ENCODE measurements at places on chromosomes 1 and 21.

- DNase-seq, result no peak
Observed at GRCh38 chr1:210855440-210855839, 278.5 kb downstream of the KCNH1 start.

DNA sequence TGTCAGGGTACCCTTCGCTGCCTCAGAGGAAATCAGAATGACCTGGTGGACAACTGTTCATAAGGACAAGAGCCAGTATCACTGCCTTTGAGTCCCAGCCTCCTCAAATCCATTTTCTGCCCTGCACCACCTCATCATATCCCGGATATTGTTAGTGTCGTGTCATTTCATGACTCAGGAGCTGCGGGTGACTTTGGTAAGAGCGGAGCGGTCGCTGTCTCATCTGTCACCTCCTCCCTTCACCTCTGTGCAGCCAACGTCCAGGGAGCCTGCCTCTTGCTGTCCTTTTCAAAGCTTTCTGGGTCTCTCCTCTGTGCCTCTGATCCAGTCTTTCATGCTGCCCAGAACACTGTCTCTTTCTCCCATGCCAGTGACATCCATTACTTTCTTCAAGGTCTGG lies 7.0 kb upstream of the C1orf198 start:
- no peak for DNase-seq

DNA sequence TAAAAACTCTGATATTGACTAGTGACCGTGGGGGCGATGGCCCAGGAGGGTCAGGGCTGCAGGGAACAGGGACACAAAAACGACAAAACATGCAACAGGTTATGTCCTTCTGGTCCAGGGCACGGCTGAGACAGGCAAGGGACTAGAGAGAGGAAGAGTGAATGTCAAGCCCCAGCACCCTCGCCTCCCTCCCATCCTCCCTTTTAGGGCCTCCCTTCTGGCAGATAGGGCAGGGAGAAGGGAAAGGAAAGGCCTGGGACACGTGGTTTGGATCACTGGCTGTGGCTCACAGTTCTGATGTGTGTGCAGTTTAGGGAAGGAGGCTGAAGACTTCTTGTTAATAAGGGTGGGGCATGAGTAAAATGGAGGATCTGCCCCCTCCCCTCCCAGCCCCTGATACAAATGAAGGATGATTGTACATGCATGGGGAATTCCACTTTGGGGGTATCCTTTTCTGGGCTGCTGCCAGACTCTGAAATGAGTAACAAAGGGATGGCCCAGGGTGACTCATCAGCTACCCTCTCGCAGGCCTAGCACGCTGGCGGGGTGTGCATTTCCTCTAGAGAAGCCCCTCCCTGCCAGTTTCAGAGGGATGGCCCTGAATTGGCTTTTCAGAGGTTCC lies 14.2 kb downstream of the CAPN2 start:
- peak; percentile 75 for DNase-seq

DNA sequence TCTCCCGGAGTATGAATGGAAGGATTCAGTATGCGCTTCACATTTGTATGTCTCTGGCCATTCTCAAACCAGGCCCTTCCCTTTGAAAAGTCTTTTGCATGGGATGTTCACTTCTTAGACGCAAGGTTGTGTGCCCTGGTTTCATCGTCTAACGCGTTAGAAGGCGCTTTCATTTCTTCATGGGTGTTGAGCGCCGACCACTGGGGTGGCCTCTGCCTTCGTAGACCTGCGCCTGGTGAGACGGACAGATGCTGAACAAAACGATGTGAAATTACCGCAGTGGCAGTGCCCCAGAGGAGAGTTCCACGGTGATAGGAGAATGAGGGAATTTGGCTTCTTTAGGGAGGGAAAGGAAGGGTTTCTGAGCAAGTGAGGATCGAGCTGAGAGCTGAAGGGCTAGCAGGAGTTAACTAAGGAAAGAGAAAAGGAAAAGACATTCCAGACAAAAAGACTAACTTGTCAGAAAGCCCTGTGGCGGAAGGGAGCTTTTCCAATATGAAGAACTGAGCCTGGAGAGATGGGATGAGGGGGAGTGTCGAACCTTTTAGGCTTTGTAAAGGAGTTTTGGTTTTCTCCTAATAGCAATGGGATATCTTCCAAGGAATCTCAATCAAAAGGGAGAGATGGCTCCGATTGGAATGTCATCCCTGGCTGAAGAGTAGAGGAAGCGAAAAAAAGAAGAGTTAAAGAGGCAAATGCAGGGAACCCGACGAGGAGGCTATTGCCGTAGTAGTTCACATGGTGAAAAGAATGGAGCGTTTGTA lies 951 bp downstream of the GGPS1 start:
- DNase-seq, result peak; percentile 30

DNA sequence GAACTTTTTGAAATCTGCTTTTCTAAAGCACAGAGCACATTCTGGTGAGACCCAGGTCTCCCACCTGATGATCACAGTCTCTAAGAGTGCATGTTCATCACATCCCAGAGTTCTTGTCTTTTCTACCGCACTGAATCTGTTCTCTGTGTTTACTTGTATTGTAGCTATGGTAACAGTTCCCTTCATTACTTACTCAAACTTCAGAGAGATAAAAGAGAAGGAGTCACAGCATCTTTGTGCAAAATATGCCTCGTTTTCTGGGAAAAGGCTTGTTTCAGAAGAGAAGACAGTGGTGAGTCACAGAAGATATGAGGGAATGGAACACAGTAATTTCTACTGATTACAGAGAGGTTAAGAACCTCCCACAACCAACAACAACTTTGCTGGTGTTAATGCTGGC lies 580.6 kb downstream of the PLA2G4A start:
- no peak for DNase-seq

Data from activated T-helper 1 cell treated with Interleukin-2 at 50 U/mL for 16 hours (primary cell).